Fibroblast of skin of scalp (primary cell): ENCODE measurements at places on chromosomes 5 and 9.

GRCh38 chr5:170437621-170438375 is 48.6 kb upstream of the KCNMB1 start:
- DNase-seq: no peak

- DNase-seq: no peak
Observed at GRCh38 chr9:132415181-132415580, 5.2 kb downstream of the CFAP77 start.

GRCh38 chr9:108666240-108666784 is 189.5 kb downstream of the ACTL7B start:
- peak; percentile 36 for DNase-seq

GRCh38 chr9:4620057-4620765 is 41.9 kb upstream of the PLPP6 start:
- DNase-seq: no peak

DNA sequence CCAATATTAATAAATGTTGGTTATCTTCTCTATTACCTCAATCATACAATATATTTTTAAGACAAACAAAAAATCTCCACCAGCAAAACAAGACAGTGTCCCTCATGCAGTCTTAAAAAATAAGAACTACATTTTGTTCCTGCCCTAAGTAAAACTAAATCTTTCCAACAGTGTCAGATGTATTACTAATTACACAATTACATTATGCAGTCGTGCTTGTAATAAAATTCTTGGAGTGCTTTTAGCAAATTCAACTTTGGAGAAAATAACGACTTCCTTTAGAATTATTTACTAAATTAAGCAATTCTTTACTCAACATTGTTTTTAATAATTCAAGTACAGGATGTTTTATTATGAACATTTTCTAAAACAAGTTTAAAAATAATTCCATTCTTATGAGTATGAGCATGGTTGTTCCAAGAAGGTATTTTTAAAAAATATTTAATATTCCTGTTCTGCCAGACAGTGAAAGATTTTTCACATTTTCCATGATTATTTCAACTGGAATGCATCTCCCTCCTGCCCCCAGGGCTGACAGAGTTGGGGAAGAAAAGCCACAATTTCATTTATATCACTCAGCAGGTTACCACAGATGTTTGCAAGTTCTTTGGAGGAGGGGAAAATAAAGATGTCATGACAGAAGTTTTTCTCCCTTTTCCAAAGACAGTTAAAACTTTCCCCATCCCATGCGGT is 137.9 kb downstream of the FAM114A2 start:
- peak; percentile 98 for DNase-seq
